Calu3 (cell line): ENCODE measurements at places on chromosomes 4 and X.
A peak's percentile ranks its signal among the peaks of the same experiment; 100 is the strongest.

DNA sequence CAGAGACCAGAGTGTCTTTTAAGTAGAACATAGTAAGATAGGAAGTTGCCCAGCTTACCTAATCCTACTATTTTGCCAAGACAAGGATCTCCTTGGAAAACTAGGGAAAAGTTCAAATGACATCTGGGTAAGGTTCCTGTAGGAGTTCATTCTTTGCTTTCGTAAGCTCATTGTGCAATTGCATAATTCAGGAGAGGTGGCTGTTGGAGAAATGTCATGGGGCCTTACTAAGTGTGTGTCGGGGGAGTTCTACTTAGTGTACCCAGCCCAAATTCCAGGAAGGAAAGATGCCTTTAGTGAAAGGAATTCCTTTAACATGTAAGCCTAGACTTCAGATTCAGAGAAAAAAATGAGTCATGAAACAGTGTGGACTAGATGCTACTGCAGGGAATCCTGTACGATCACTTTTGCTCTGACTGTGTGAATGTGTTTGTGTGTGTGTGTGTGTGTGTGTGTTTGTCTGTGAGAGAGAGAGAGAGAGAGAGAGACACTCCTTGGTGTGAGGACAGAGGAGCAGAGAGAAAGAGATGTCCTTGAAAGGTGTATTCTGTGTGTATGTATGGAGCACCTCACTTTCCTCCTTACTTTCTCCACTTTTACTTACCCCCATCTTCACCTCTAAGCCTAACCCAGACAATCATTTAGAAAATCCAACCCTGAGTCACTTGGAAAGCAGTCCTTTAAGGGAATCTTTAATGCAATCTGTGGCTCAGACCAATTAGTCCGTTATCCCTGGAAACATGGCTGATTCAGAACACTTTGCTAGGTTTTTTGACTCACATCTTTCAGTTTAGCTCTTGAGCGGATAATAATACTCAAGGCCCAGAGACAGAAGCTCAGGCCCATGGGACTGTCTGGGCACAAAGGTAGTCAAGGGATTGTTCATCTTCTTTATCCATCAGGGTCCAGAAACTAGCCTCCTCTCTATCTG is 114.5 kb upstream of the ACSL4 start:
- DNase-seq, result no peak

DNA sequence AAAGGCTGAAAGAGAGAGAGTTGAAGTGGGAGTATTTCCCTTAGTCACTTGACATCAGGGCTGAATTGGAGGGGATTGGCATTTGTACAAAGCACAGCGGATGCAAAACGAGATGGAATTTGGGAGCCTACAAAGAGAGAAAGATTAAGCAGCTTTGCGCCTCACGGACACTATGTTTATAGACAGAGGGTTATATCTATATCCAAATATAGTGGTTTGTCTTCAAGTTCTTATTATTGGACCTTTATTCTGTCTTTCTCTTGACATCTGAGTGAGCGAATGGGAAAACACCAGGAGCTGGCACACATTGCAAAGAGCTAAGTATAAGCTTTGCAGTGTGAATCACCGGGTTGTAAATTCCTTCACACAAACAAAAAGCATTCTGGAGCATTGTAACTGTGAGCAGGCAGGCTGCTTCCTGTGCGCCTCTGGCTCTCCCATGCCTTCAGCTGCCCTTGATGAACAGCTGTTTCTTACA is 500.2 kb downstream of the STIM2 start:
- DNase-seq, result no peak

GRCh38 chr4:137414802-137415201 is 117.5 kb downstream of the PCDH18 start:
- DNase-seq, result no peak

- DNase-seq, result peak; percentile 1
Observed at GRCh38 chr4:55866290-55866907, 13.0 kb downstream of the EXOC1 start.

GRCh38 chr4:1057403-1057745 is 45.9 kb downstream of the FGFRL1 start:
- no peak for DNase-seq

- DNase-seq, result no peak
Observed at GRCh38 chrX:126141014-126141413, 25.1 kb downstream of the DCAF12L2 start.

GRCh38 chr4:23733476-23733875 is 156.4 kb downstream of the PPARGC1A start:
- no peak for DNase-seq

GRCh38 chr4:22848332-22848731 is 155.6 kb downstream of the GBA3 start:
- DNase-seq, result no peak

GRCh38 chrX:13755254-13755653 is 20.7 kb downstream of the OFD1 start:
- no peak for DNase-seq
